ENCODE measurements at places on chromosomes 4 and X. TPM values are rescaled to one million over a fixed set of nuclear protein-coding genes. Genes with fewer than 3 reads are reported as not detected.

Gene FHIP1A
- polyA plus RNA-seq: 15.5 TPM

GRCh38 chr4:108135549-108136209, 33.1 kb downstream of the LEF1 start:
- no peak for DNase-seq

DNA sequence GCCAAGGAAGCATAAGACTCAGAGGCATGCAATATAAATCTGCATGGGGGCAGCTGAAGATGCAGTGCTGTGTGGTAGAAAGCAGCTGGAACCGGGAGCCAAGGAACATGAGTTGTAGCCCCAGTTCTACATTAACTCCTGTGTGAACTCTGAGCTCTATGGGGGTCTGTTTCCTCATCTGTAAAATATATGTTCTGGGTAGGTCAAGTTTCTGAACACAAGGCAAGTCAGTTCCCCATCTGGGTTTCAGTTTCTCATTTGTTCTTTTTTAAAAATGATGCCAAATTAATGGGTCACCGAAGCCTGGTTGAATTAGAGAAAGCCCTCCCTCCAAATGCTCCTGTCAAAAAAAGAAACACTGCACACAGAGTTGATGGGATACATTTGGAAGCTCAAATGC, 24.0 kb downstream of the UNC5C start:
- DNase-seq: no peak

Gene UCP1
- not detected for polyA plus RNA-seq

Gene PROM1
- polyA plus RNA-seq: 44.6 TPM

DNA sequence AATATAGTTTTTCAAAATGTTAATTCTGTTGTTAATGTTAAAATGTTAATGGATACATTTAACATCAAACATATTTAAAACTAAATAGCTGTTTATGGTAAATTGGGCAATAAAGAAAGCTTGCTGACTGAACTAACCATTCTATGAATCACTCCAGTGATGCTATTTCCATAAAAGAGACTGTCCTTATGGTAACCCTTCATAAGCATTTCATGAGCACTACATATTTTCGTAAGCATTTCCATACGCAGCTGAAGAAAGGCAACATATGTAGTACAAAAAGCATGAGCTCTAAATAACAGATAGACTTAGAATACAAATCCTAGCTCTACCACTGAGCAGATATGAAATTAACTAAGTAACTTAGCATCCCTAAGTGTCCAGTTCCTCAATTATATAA, 188.9 kb downstream of the COL25A1 start:
- no peak for DNase-seq

GRCh38 chr4:2804449-2804972, 11.6 kb downstream of the SH3BP2 start:
- no peak for DNase-seq

GRCh38 chrX:139290310-139290709, 240.2 kb upstream of the F9 start:
- DNase-seq: no peak

Gene PCSK1N
- not detected for polyA plus RNA-seq

DNA sequence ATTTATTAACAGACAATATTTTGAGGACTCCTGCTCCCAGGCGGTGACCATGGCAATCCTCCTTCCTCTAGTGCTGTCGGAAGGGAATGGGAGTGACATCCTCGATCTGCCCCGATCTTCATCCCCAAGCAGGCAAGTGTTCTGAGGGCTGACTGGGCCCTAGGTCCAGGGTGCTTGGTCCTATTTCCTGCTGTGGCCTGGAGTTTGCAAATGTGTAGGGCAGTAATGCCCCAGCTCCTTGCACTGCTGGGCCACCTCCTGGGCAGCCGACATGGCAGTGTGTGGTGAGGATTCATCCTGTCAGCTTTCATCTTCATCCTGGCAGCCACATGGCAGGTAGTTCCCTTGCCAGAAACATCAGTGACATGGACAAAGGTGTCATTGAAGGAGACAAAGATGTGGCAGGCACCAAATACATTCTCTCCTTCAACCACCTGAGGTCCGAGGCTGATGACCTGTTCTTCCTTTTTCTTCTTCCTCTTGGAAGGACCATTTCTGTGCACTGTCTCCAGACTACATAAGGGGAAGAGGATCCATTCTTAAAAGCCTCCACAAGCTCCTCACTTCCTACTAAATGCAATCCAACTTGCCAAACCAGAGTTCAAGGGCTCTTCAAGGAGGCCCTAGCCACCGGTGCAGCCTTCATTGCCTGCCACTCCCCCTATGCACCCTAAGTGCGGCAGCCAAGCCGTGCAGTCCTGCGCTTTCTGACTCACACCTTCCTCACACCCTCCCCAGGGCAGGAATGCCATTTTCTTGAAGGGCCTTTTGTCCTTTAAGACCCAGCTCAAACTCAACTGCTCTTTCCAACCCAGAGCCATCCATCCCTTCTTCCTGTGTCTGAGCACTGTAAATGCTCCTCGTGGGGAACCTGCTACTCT, 65.7 kb downstream of the TMEM154 start:
- DNase-seq: no peak
